Activated naive CD8-positive, alpha-beta T cell treated with anti-CD3 and anti-CD28 coated beads, Interleukin-2, amount 50 U/mL, for 16 hours (primary cell): ENCODE measurements at places on chromosomes 6 and 20.

DNA sequence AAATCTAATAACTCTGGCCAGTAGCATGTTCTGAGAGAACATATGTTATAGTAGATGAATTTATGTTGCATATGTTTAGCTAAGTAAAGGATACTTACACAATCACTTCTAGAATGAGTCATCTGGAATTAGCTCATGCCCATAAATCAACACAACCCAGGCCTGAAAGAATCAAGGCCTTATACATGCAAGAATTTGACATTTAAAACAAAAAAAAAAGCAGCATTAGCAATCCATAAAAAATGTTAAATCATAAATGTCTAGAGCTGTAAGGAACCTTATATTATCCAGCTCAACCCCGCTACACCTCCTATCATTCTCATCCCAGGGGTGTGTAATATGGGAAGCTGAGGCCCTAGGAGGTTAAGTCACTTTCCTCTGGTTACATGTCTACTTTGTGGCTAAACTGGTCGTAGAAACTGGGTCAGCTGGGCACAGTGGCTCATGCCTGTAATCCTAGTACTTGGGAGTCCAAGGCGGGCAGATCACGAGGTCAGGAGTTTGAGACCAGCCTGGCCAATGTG, 105.2 kb upstream of the CARMIL1 start:
- no peak for DNase-seq

DNA sequence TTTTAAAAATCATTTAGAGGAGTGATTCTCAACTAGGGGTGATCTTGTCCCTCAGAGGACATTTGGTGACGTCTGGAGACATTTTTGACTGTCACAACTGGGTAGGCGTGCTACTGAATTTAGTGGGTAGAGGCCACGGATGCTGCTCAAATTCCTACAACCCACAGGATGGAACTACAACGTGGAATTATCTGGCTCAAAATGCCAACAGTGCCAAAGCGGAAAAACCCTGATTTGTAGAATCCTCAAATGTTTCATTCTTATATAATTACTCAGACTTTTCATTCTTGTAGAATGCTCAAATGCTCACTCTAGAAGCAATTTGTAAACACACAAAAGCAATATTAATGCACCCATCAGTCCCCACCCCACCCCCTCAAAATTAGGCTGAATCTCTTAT, 229.8 kb downstream of the ZMYND8 start:
- DNase-seq = no peak

- DNase-seq = no peak
Observed at GRCh38 chr20:36532822-36533221, 8.5 kb upstream of the MYL9 start.

DNA sequence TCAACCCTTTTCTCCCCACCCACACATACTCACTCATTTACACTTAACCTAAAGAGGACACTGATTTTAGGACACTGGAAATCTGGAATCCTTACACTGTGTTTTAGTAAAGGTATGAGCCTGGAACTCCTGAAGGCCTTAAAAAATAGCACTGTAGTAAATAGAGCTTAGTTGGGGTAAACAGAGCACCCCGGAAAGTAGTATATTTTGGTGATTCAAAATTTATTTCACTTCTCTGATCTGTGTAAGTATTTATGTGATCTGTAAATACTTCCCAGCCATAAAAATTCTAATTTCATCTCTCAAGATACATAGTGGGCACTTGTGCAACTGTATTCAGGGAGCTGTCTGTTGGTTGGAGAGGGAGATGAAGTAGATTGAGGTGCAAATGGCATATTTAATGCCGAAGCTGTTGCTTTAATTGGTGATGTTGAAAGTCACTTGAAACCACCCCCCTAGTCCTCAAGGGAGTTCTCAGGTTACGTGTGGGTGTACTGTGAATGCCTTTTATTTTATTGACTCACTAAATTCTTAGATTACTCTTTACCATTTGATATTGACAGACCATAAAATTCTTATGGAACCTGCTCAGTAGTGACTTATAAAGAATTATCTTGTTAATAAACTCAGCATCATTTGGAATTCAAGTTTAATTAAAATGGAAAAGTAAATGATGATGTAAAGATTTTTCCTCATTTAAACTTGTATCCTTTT, 154.9 kb downstream of the SOX4 start:
- no peak for DNase-seq

- DNase-seq = no peak
Observed at GRCh38 chr6:147400968-147401367, 107.5 kb upstream of the SAMD5 start.

DNA sequence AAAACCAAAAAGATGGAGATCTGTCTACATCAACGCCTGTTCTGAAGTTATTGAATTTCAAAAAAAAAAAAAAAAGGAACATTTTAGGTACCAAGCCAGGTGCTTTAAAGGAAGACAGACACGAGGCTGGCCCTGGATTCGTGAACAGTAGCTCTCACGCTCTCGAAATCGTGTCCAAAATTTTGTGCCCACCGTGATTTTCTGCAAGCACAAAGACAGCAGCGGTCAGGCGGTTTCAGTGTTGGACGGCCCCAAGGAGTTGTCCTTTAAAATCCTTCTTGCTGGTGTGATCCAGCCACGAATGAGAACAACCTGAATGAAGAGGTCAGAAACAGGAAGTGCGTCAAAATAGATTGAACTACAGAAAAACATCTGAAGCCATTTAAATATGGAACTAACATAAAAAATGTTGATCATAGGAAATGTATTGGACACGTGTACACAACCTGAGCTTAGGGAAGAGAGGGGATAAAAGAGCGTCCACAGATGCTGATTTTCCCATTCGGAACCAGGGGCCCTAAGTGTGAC, 78.2 kb downstream of the THBS2 start:
- no peak for DNase-seq

GRCh38 chr6:128327890-128328289, 192.5 kb downstream of the PTPRK start:
- no peak for DNase-seq

DNA sequence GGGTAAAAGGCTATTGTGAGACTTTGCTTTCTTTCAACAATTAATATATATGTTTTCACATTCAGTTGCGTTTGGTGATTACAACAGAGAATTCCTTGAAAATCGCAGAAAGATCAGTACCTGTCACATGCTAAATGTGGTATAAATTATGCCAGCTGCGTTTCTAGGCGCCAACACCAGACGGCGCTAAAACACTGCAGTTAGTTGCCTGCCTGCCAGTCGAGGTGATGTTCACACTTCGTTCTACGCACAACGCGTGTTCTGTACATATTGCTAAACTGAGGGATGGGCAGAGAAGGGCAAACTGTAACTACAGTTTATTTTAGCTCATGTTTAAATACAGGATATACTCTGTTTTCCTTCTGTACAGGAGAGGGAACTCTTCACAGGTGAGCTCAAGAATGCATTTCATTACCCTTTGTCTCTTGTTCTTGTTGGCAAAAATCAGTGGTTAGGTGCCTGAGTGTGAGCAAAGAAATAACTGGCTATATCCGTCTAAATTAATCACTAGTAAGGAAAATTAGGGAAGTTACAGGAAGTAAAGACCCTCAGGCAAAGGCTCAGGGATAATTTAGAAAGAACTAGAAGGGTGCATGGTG, 100.1 kb upstream of the RGS17 start:
- DNase-seq = no peak

DNA sequence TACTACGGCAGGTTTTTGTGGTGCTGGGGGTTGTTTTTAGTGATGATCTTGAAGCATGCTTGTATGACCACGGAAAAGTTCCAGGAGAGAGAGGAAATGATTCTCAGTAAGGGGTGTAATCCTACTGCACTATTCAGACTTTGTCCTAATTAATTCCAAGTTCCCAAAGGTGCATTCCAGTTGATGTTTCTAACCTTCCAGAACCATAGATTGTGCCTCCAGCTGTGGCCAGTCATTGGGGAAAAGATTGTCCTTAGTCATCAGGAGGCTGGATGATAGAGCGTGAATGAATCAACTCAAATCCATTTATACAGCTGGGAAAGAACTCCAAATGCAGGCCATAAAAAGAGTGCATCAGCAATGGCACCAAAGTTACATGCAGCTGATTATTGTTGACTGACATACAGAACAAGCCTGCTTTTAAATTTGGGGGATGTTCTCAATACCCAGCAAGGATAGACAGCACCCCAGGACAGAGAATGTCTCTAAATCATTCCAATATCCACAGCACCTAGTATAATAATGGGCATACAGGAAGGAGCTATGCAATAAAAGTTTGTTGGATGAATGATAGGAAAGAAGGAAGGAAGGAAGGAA, 27.8 kb upstream of the PKHD1 start:
- DNase-seq = no peak

GRCh38 chr6:47512872-47513271, 35.3 kb downstream of the CD2AP start:
- no peak for DNase-seq

- DNase-seq = no peak
Observed at GRCh38 chr6:127727260-127727953, 150.4 kb downstream of the C6orf58 start.
